NCI-H1092 treated with DMSO at 0.1 percent for 48 hours (cell line): ENCODE measurements at places on chromosomes 5 and 9.
A peak's percentile ranks its signal among the peaks of the same experiment; 100 is the strongest.

GRCh38 chr5:98635656-98636055 is 137.8 kb upstream of the RGMB start:
- no peak for DNase-seq

GRCh38 chr9:17905366-17905765 is 326.5 kb downstream of the SH3GL2 start:
- DNase-seq, result no peak

DNA sequence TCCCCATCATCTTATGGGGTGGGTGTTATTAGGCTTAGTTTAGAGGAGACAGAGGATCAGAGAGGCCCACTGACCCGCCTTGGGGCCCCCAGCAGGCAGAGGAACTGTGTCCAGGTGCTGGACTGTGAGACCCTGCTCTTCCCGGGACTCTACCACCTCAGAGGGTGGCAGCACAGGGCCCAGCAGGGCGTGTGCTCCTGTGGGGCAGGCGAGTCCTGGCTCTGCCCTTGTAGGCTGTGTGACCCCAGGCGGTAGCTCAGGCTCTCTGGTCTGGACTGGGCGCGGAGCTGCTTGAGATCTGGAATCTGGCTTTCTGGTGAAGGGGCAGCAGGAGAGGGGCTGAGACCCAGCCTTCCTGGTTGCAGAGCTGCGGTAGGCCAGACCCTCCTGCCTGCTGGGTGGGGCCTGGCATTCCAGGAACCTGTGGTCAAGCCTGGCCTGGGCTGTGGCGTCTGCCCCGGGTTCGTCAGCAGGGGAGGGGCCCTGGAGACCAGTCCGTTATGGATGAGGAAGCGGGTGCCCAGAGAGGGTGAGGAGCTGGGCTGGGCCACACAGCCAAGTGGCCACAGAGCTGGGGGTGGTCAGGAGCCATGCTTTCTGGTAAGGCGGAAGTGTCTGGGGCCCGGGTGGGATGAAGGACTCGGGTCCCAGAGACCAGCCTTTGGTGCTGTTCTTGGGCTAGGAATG is 46.5 kb downstream of the RXRA start:
- no peak for DNase-seq

GRCh38 chr9:72856972-72857623 is 95.8 kb downstream of the ALDH1A1 start:
- peak; percentile 18 for DNase-seq

DNA sequence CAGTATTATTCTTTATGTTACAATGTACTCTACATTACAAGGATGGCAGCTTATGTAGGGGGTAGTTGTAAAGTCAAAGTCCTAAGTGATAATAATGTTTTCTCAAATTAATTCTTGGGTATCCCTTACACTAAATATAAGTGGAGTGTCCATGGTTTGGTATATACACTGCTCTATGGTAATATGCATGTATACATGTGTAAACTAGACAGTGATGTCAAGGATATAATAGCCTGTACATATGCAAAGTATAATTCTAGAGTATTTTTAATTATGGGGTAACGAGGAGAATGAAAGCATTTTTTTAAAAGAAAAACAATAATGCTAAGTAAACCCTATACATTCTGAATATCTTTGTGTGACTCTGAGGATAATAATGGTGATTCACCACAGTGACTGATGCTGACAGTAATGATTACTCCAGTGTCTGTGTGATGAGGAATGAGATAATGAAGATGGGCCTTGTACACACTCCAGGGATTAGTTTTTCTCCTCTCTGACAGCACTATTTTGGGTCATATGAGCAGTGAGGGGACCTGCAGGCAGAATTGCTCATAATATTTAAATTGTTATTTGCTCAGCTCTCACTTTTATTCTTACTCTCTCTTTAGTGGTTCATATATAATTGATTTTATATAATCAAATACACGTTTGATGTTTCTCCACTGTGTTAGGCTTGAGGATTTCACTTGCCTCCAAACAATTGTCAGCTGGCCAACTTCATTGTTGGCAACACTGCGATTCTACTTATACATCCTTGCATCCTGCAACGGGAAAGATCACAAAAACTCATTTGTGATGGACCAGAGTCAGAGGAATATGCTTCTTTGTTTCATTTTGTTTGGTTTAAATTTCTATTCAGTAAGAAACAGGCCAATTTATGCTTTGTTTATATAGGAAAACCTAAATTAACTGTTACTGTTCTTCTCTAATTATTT is 88.2 kb downstream of the NREP start:
- no peak for DNase-seq
